Activated CD4-positive, CD25-positive, alpha-beta regulatory T cell treated with anti-CD3 and anti-CD28 coated beads, Interleukin-2, amount 50 U/mL, for 72 hours (primary cell): ENCODE measurements at places on chromosomes 2 and 18.

GRCh38 chr2:126704434-126705160 is 48.6 kb downstream of the GYPC start:
- no peak for DNase-seq

DNA sequence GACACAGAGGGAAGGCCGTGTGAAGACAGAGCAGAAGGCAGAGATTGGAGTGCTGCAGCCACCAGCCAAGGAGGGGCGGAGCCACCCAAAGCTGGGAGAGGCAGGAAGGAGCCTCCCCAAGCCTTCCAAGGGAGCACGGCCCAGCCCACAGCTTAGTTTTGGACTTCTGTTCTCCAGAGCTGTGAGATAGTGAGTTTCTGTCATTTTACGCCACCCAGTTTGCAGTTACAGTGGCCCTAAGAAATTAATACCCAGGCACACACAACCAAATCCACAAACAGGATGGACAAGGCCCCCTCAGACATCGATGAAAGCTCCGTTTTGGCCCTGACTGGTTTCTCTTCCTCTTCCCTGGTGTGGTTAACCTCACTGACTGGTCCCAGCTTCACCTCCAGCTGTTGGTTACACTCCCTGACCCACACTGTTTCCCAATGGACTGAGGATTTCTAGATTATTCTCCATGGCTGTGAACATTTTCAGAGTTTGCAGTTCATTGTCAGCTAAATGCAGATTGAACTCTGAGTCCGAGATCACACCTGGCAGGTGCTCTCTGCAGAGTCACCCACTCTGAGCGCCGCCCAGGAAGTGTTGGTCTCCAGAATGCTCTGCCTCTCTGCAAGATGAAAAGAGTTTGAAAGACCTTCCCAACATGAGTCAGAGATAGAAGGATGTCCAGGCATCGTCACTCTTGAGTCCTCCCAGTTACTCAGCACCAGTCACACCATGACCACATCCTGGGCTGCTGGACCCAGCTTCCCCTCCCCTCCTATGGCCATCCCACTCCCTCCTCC is 100.2 kb downstream of the TWIST2 start:
- no peak for DNase-seq

- no peak for DNase-seq
Measured at GRCh38 chr2:216696321-216696720, 972 bp upstream of the IGFBP5 start.

DNA sequence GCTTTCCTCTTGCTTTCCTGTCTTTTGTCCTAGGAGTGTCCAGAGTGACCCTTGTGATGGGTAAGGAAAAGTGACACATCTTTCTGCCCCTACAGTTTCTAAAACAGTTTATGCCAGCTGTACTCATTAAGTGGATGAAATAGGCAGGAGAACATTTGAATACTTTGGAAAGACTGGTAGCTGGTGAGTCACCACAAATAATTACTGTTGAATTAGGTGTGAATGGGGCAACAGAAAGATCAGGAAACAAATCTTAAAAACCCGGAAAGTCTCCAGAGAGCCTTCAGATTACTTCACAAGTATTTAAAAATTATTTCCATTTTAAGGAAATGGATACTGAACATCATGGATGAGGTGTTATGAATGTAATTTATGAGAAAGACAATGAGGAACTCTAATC is 278.5 kb downstream of the CLIP4 start:
- no peak for DNase-seq

DNA sequence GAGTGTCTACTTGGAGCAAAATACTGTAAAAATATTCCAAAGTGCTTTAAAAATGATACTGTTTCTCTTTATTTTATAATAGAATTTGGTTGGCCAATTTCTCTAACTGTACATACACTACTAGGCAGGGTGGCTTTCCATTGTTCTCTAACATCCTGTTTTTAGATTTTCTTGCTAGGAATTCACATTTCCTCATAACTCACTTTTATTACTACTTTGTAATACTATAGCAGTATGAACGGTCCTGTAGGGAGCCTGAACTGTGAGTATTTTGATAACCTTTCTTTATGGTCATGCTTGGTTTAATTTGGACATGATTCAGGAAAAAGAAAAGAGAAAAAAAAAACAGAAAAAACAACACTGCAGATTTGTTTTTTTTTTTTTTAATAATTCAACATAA is 37.8 kb downstream of the GCG start:
- DNase-seq, result no peak

DNA sequence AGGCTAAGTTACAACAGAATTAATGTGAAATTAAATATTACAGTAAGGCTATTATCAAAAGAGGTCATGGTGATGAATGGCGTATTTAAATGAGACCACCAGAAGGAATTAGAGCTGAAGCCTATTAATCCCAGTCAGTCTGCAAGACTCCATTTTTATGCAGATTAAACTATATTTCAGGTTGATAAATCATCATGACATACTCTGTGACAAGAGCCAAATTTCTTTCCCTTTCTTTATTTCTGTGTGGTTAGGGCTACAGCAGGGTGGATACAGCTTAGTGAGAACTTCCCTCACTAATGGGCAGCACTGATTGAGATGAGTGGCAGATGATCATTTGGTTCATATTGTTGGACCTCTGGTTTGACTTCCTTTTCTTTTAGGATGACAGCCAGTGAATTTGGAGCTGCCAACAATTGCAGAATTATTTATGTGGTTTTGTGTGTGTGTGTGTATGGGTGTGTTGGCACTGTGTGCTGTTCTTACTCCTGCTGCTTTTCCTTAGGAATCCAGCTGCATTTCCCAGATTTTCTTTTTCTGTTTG is 481.3 kb downstream of the PIK3C3 start:
- DNase-seq, result no peak

DNA sequence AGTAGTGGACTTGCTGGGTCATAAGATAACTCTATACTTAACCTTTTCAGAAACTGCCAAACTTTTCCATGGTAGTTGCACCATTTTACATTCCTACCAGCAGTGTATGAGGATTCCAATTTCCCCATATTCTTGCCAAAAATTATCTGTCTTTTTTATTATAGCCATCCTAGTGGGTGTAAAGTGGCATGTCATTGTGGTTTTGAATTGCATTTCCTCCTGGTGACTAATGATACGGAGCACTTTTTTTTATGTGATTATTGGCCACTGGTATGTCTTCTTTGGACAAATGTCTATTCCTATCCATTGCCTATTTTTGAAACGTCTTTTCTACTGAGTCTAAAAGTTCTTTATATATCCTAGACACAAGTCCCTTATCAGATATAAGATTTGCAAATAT is 44.3 kb downstream of the CACNB4 start:
- DNase-seq, result no peak

DNA sequence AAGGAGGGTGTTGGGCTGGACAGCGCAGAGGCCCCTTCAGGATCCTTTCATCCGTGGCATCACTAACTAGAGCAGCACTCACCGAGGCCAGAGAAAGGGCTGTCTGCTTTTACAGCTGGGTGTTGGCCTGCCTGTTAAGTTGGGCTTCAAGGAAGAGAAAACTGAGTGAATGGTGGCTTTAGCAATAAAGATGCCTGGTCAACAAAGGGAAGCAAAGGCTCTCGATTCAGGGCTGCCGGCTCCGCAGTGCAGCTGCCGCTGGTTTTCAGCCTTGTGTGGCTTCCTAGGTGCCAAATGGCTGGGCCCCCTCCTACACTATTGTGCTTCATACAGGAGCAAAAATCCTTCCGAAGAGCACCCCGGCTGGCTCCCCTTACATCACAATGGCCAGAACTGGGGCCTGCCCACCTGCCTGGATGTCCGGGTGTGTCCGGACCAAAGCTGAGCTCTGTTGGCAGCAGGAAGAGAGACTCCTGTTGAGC is 61.0 kb upstream of the GPR45 start:
- DNase-seq, result no peak

- no peak for DNase-seq
Measured at GRCh38 chr2:201194097-201194496, 11.2 kb downstream of the CASP10 start.

GRCh38 chr18:38241216-38241615 is 675.6 kb upstream of the CELF4 start:
- no peak for DNase-seq

GRCh38 chr2:66587216-66587615 is 152.3 kb downstream of the MEIS1 start:
- DNase-seq, result no peak

- DNase-seq, result no peak
Measured at GRCh38 chr2:218885981-218886947, 5.6 kb downstream of the WNT10A start.

- DNase-seq, result no peak
Measured at GRCh38 chr2:157250836-157251235, 6.7 kb upstream of the GALNT5 start.

- DNase-seq, result no peak
Measured at GRCh38 chr2:190380962-190381412, 27.2 kb upstream of the MFSD6 start.

GRCh38 chr2:26640331-26640745 is 828 bp downstream of the CIB4 start:
- DNase-seq, result no peak

DNA sequence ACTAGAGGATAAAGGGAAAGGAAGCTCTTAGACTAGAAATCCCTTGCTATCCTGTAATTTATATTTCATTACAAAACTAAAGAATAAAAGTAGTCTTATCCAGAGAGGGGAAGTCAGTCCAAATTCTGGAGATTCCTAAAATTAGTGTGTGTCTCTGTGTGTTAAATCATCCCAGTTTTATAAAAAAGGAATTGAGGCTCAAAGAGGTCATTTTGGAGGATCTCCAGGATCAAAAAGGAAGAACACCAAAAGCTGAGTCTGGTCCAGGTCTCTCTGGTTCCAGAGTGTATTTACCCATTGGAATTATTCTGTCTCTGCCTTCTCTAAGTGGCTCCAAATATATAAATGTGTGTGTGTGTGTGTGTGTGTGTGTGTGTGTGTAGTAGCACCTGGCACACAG is 166.7 kb downstream of the NRXN1 start:
- no peak for DNase-seq

DNA sequence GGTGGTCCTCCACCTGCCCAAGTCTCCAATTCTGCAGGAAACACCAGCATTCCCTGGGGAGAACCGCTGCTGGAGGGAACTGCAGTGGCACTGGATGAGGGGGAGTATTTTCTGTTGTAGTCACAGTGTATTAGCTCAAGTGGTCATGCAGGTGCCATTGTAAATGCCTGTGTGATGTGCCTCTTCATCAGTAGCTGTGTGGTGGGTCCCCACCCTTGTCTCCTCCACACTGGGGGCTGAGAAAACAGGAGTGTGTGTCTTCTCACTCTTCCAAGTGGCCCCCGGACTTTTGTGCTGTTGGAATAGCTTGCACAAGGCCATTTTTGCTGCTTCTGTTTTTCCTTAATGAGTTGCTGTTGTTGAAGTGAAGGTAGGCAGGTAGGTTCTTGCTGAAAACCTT is 8.7 kb downstream of the NCK2 start:
- no peak for DNase-seq

GRCh38 chr18:57898506-57899124 is 95.5 kb upstream of the ATP8B1 start:
- DNase-seq, result no peak

DNA sequence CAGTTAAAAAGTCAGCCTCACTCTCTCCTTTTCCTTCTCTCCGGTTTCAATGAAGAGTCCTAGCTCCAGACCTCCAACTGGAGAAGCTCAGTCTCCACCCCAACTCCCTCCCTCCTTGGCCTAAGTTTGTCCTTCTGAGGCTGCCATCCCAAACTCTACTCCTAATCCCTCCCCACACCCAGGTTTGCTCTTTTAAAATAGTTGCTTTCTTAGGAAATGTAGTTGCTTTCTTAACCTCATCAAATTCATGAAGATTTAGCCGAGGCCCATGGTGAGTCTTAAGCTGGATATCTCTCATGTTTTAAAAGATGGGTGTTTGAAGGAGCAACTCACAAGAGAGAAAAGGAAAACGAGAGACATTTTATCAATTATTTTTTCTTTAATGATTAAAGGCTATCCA is 937 bp upstream of the LANCL1 start:
- no peak for DNase-seq

DNA sequence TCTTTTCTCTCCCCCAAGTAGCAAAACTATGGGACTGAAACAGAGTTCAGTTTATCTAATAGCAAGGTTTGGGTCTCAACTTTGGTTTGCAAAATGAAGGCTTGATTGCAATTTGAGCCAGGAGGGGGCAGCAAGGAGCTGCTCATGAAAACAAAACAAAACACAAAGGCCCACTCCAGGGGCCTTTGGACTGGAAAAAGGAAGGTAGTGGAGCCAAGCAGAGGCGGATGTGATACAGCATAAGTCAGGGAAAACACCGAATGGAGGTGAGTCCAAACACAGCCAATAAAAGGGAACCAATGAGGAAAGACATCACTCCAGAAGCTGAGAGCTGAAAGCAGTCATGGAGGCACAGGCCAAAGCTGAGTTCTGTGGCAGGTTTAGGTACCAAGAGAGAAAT is 799.7 kb upstream of the ACVR2A start:
- peak; percentile 46 for DNase-seq

- DNase-seq, result no peak
Measured at GRCh38 chr2:238239543-238239862, 335 bp downstream of the HES6 start.

GRCh38 chr2:102361632-102362241 is 6.1 kb downstream of the IL18R1 start:
- DNase-seq, result no peak

- DNase-seq, result peak; percentile 28
Measured at GRCh38 chr2:186848873-186849578, at the start of gene ZSWIM2. Gene ZSWIM2, minus strand, starts transcription at chr2:186849170. Its CDS starts 40 bp downstream, at chr2:186849130.

GRCh38 chr2:190804182-190804795 is 76.3 kb upstream of the GLS start:
- no peak for DNase-seq

- DNase-seq, result no peak
Measured at GRCh38 chr18:40956213-40956612, 998.8 kb upstream of the PIK3C3 start.
